ENCODE measurements at places on chromosomes 11 and 22. TPM values are rescaled to one million over a fixed set of nuclear protein-coding genes. Genes with fewer than 3 reads are reported as not detected.

DNA sequence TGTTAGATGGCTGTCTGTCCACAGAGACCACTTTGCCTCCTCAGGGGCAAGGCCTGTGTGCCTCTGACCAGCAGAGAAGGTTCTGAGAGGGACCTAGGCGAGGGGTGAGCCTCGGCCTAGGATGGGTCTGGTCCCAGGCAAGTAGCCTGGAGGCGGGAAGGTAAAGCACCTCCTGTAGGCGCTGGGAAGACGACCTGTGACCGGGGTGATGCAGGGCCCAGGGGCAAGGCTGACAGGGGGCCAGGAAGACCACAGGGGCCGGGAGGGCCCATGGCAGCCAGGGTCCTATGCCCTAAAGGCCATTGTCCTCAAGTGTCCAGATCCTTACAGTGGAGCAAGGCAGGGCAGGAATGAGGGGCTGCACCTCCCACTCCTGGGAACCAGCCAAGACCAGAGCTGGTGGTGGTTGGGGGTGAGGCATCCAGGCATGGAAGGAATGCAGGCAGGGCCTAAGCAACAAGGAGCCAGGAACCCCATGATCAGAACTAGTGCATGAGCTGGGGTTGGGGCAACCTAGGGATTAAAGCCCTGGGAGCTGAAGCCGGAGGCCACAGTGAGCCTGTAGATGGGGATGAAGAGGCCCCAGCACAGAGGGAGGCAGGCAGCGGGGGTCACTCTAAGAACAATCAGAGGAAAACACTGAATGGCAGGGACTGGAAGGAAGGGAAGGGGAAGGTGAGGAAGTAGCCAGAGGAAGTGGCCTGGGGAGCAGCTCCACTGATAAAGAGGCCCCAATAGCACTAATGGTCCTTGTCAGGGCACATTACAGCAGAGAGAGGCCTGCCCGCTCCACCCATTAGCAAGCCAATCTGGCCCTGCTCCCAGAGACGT, 32.9 kb upstream of the KLHL35 start:
- no peaks in the 10 kb centered on the region for H3K36me3 ChIP-seq
- peak; percentile 76 for DNase-seq
- peaks cover 10% of the 10 kb centered on the region for H3K4me1 ChIP-seq
- H3K27me3 ChIP-seq, result no peaks in the 10 kb centered on the region
- no peak overlapping the region for H3K4me3 ChIP-seq

- peaks cover 2% of the 10 kb centered on the region for H3K4me1 ChIP-seq
- no peaks in the 10 kb centered on the region for H3K27me3 ChIP-seq
- peak within 1 kb of the TSS; percentile 39 for H3K27ac ChIP-seq
- DNase-seq, result peak; percentile 70
Observed at GRCh38 chr11:60951904-60952741, at the start of gene SLC15A3. SLC15A3 (minus strand) TSS chr11:60952176; CDS start chr11:60951551, 625 bp downstream.

DNA sequence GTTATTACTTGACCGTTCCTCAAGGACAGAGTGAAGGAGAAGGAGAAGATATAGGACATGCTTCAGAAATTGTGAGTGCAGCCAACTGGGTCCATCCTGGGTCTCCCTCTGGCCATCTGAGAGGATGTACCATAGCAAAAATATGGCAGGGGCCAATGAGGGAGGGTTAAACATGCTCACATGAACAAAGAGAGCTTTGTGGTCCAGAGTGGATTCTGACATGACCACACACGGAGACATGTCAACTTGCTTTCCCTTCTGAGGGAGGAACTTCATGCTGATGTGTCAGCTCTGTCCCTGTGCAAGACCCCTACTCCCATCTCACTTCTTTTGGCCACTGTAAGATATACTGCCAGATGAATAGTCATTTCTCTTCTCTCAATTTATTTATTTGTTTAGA, 3.0 kb upstream of the UBASH3B start:
- no peaks in the 10 kb centered on the region for H3K36me3 ChIP-seq
- no peak overlapping the region for H3K4me3 ChIP-seq

Gene PDGFD
- 12.2 TPM for total RNA-seq

Gene KDM4E
- not detected for total RNA-seq

DNA sequence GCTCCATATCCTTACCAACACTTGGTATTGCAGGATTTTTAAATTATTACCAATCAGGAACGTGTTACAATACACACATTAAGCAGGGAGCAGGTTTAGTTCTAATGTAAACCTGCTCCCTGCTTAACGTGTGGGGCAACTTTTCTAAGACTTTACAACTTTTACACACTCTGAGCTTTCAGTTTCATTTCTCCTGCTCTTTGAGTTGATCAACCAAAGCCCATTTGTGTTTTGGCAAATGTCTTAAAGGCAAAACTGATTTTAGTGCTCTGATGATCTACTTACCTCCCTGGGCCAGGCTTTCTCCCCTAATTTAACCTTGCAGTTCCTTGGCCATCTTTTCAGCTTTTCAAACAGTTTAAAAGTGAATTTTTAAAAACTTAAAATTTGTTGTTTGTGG, 70.9 kb downstream of the ZBTB44 start:
- no peak for DNase-seq
- peaks cover 3% of the 10 kb centered on the region for H3K36me3 ChIP-seq
- no peak overlapping the region for H3K27ac ChIP-seq
- H3K4me3 ChIP-seq, result no peak overlapping the region

DNA sequence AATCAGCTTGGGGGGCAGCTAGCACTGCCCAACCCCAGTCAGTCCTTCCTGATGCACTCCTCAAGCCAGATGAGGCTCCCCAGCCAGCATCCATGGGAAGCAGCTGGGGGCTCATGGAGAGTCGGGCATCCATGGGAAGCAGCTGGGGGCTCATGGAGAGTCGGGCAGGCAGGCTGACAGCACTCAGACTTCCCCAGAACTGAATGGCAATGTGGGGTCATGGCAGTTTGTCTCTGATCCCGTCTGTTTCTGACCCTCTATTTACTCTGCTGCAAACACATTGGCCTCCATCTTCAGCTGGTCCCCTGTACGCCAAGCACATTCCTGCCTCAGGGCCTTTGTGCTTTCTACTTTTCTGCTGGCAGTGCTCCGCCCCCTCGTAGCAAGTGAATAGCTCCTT, 314.8 kb downstream of the NTM start:
- no peak overlapping the region for H3K4me3 ChIP-seq
- H3K4me1 ChIP-seq, result no peaks in the 10 kb centered on the region
- no peaks in the 10 kb centered on the region for H3K36me3 ChIP-seq
- DNase-seq, result peak; percentile 22
- no peak overlapping the region for H3K27ac ChIP-seq

GRCh38 chr11:104522650-104523049, 358.7 kb upstream of the PDGFD start:
- H3K4me3 ChIP-seq, result no peak overlapping the region
- H3K27me3 ChIP-seq, result no peaks in the 10 kb centered on the region
- H3K4me1 ChIP-seq, result no peaks in the 10 kb centered on the region
- H3K27ac ChIP-seq, result no peak overlapping the region
- no peaks in the 10 kb centered on the region for H3K36me3 ChIP-seq

DNA sequence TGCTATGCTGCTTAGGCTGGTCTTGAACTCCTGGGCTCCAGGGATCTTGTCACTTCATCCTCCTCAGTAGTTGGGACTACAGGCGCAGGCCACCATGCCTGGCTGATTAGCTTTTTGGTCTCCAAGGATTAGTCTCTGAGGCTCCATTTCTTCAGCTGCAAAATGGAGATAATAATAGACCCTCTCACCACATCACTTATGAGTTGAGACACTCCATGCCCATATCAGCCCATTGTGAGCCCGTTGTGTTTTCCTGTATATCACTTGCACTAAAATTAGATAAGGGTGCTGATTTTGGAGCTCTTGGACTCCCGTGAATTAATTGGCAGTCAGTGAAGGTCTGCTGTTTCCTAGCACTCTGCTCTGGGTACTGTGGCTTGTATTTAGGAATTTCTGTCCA, 36.0 kb downstream of the DEPDC5 start:
- no peak for DNase-seq
- no peak overlapping the region for H3K27ac ChIP-seq
- H3K4me3 ChIP-seq, result no peak overlapping the region
- peaks cover 2% of the 10 kb centered on the region for H3K36me3 ChIP-seq
- H3K4me1 ChIP-seq, result no peaks in the 10 kb centered on the region
- H3K27me3 ChIP-seq, result no peaks in the 10 kb centered on the region

- H3K36me3 ChIP-seq, result no peaks in the 10 kb centered on the region
- no peak overlapping the region for H3K27ac ChIP-seq
- H3K4me3 ChIP-seq, result no peak overlapping the region
- no peak for DNase-seq
- H3K4me1 ChIP-seq, result no peaks in the 10 kb centered on the region
- H3K27me3 ChIP-seq, result no peaks in the 10 kb centered on the region
Observed at GRCh38 chr11:93512073-93512475, 31.1 kb downstream of the SMCO4 start.

DNA sequence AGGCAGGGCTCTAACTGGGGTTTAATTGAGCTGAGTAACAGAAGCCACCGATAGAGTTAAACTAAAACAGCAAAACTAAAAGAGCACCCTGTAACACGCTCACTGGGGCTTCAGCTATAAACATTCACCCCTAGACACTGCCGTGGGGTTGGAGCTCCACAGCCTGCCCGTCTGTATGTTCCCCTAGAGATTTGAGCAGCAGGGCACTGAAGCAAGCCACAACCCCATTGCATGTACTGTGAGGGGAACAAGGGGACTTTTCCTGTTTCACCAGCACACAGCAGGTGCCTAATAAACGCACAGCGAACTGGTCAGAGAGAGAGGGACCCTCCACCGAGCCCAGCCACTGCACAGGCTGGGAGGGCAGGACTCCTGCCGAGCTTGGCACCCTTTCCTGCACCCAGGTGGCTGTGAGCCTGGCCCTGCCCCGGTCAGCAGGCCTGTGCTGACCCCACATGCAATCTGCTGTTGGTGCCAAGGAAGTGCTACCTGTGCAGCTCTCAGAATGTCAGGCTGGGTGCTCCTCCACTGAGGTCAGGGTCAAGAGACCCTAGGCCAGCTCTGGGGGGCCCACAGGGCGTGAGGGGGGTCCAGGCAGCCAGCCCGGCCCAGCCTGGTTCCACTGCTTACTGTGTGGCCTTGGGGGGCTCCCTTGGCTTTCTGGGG, 31.9 kb downstream of the RTN4R start:
- no peaks in the 10 kb centered on the region for H3K36me3 ChIP-seq
- H3K4me1 ChIP-seq, result no peaks in the 10 kb centered on the region
- no peaks in the 10 kb centered on the region for H3K27me3 ChIP-seq
- no peak for DNase-seq

Gene HBB
- total RNA-seq, result 59.9 TPM

Gene OR52H1
- total RNA-seq, result 0.57 TPM

Gene ATL3
- total RNA-seq, result 78.3 TPM

Gene TMA7B
- total RNA-seq, result 0.63 TPM

DNA sequence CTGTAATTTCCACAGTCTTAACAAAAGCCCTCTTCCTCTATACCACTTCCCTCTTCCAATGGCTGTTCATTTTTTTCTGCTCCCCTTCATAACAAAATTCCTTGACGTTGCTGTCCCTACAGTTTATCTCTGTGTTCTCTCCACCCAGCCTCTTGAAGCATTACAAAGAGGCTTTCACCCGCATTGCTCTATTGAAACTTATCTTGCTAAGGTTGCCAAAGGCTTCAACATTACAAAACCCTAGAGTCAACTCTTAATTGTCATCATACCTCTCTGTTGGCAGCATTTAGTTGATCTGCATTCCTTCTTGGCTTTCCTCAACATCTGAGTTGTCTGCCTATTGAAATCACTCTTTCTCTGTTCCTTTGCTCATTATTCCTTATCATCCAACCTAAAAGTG, 1055.7 kb downstream of the JRKL start:
- H3K36me3 ChIP-seq, result no peaks in the 10 kb centered on the region
- no peak overlapping the region for H3K27ac ChIP-seq
- H3K4me1 ChIP-seq, result no peaks in the 10 kb centered on the region
- H3K27me3 ChIP-seq, result no peaks in the 10 kb centered on the region

GRCh38 chr11:69828971-69829344, 9.7 kb upstream of the FGF3 start:
- no peaks in the 10 kb centered on the region for H3K36me3 ChIP-seq
- no peak overlapping the region for H3K4me3 ChIP-seq
- no peak for DNase-seq
- H3K4me1 ChIP-seq, result no peaks in the 10 kb centered on the region
- no peak overlapping the region for H3K27ac ChIP-seq

GRCh38 chr11:69240332-69241074, 53.5 kb upstream of the MYEOV start:
- H3K36me3 ChIP-seq, result no peaks in the 10 kb centered on the region
- DNase-seq, result no peak
- H3K4me3 ChIP-seq, result no peak overlapping the region
- no peaks in the 10 kb centered on the region for H3K4me1 ChIP-seq
- no peaks in the 10 kb centered on the region for H3K27me3 ChIP-seq
- H3K27ac ChIP-seq, result no peak overlapping the region

DNA sequence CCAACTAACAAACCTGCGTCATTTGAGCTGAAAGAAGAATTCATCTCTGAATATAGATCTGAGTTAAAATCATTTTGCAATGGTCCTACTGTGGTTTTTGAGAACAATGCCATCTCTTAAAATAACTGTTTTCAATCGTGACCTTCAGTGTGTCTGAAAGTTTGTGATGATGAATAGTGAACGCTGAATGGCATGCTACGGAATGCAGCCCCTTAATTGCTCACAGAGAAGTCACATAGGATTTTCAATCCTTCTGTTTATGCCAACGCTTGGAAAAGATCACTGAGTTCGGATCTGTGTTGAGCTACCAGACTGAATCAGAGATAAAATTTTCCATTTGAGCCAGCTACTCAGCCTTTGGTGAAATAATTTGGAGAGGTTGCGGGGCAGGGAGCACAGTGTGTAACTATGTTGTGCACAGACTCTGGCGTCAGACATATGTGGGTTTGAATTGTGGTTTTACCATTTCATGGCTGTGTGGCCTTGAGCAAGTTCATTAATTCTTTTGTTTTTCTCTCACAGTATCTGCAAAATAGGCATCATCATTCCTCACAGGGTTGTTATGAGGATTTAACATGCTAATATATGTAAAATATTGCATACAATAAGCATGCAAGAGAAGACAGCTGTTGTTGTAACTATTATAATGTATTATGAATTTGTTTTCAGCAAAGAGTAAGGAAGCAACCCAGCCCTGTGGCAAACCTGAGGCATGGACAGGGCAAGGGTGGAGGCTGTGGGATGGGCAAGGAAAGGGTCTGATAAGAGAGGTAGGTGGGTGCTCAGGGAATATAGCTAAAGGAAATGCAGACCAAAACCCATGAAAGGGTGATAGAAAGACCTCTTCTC, 679.9 kb downstream of the KCNA4 start:
- no peaks in the 10 kb centered on the region for H3K27me3 ChIP-seq
- H3K4me1 ChIP-seq, result no peaks in the 10 kb centered on the region
- H3K36me3 ChIP-seq, result no peaks in the 10 kb centered on the region
- H3K27ac ChIP-seq, result no peak overlapping the region
- H3K4me3 ChIP-seq, result no peak overlapping the region

All from kidney (tissue), 22 donors.